ENCODE measurements at places on chromosomes 7 and 10.

DNA sequence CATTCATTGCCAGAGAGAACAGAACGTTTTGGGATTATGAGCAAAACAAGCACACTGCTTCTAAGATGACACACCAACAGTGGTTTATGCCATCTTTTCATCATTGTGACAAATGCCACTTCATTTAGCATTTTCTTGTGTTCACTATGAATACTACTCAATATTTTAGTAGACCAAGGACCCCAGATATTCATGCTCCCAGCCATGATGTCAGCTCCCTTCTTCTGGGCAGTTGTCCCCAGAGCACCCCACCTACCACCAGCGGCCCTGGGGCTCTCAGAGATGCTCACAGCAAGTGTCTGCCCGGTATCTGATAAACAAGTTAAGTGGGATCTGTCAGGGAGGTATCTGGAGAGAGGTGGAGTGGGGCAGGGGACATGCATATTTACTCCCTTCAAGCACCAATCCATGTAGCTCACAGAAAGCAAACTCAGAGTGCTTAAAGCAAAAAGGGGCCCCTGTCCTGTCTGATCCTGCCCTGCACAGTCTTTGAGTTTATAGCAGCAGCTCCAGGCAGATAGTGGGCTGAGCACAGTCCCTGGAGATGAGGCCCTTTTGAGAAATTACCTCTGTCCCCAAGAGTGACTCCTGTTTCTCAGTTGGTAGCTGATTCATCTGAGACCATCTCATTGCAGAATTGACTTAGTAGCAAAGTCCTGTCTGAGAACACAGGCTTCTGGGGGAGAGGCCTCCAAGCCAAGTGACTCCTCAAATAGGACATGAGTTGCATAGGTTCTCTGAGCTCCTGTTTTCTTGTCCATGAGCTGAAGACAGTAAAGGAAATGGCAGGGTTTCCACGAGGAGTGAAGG is 281.8 kb upstream of the KLF6 start:
- no peak for DNase-seq

- DNase-seq, result no peak
Measured at GRCh38 chr7:74395745-74396311, 57.9 kb upstream of the GTF2IRD1 start.

GRCh38 chr10:97123765-97124164 is 62.0 kb downstream of the SLIT1 start:
- no peak for DNase-seq

DNA sequence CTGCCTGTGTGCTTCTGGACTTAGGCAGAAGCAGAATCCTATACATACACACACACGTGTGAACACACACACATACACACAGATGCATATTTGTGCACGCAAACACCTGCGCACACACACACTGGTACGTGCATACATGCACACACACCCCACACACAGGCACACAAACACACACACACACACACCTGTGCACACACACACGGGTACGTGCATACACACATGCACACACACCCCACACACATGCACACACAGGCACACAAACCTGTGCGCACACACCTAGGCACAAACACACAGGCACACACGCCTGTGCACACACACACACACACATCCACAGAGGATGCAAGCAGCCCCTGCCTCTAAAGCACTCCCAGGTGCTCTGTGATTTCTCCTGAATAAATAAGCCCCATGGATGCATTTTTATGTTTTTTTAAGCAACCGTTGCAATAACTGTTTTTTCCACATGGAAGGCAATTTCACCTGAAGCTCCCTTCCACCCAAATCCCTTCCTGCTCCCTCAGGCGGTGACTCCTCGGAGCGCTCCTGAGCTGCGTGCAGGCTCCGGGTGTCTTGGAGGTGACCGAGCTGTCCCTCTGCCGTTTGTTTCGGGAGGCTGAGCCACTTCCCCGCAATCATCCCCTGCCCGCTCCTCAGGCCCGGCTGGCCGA is 41.5 kb upstream of the PDGFA start:
- no peak for DNase-seq

- no peak for DNase-seq
Measured at GRCh38 chr7:108492742-108493141, 33.2 kb downstream of the PNPLA8 start.

DNA sequence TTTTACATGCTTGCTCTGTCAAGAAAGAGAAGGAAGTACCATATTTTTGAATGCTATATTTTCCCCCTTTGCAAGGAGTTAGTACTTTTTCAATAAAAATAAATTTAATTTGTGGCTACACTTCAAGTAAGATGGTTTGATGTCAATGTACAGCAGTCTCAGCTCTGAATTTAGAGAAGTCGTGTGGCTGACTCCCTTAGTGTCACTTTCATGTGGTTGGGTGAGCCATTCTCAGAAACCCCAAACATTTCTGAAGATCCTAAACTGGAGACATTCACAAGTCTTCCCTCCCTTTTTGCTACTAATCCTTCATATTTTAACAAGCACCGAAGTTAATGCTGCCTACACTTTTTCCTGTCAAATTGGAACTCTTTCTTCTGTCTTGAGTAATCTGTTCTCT is 244.4 kb downstream of the DYNC1I1 start:
- DNase-seq, result no peak

- no peak for DNase-seq
Measured at GRCh38 chr10:32314588-32314987, 32.4 kb downstream of the EPC1 start.

- DNase-seq, result no peak
Measured at GRCh38 chr7:66013938-66014337, 31.9 kb upstream of the GUSB start.

GRCh38 chr10:91564508-91564907 is 68.4 kb downstream of the PPP1R3C start:
- no peak for DNase-seq

DNA sequence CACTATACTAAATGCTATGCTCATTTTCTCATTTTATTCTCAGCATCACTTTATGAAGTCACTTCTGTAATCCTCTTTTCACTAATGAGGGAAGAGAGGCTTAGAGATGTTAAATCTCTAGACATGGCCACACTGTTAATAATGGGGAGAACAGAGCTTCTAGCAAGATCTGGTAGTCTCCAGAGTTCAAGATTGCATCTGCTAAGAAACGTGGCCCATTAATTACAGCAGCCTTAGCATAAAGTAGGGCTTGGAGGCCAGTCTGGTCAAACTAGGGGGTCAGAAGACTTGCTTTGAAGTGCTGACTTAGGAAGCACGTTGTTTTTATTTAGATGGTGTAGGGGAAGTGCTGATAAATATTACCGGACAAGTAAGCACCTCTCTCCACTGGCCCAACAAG is 29.3 kb downstream of the ARL4A start:
- DNase-seq, result no peak

GRCh38 chr10:69567920-69568319 is 5.3 kb downstream of the NEUROG3 start:
- no peak for DNase-seq

GRCh38 chr7:140726281-140726680 is 29.8 kb downstream of the NDUFB2 start:
- DNase-seq, result no peak

Measured in stimulated activated CD4-positive, alpha-beta T cell treated with anti-CD3 and anti-CD28 coated beads, Interleukin-15, amount 100 ng/mL, for 1 hour (primary cell).